ENCODE measurements at places on chromosomes 16 and 17.

GRCh38 chr17:6772016-6772415 lies 4.0 kb upstream of the FBXO39 start:
- no peak for DNase-seq

- DNase-seq = no peak
These were observed 398.8 kb downstream of the HS3ST3B1 start for GRCh38 chr17:14699574-14700185.

DNA sequence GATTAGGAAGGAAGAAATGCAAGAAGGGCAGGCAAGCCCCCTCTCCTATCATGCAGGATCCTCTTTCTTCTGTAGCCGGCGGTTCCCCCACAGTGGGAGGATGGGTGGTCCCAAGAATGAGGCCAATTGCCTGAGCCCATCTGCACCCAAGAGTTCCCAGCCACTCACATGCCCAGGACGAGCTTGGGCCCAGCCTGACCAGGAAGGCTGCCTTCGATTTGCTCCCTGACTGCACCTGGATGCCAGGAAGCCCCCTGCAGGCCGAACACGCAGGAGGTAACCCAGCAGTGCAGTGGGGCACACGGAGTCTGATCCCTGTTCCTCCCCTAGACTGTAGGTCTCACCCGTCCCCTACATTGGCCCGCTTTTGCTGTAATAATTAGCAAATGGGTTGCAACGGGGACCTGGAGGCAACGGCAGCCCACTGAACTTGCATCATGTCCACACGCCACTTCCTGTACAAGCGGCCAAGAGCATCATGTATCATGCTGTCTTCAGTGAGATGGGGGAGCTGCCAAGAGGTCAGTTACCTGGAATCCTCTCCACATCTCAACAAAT lies 67.5 kb downstream of the AMFR start:
- no peak for DNase-seq

DNA sequence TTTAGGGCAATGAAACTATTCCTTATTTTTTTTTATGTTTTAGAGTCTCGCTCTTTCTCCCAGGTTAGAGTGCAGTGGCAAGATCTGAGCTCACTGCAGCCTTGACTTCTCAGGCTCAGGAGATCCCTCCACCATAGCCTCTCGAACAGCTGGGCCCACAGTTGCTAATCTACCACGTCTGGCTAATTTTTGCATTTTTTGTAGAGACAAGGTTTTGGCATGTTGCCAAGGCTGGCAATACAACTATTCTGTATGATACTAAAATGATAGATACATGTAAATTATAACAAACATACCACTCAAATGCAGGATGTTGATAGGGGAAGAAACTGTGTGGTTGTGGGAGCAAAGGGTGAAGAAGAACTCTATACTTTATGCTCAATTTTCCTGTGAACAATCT lies 401.3 kb downstream of the ZFHX3 start:
- DNase-seq = no peak

GRCh38 chr16:64290461-64290860 lies 831.4 kb downstream of the CDH11 start:
- DNase-seq = no peak

DNA sequence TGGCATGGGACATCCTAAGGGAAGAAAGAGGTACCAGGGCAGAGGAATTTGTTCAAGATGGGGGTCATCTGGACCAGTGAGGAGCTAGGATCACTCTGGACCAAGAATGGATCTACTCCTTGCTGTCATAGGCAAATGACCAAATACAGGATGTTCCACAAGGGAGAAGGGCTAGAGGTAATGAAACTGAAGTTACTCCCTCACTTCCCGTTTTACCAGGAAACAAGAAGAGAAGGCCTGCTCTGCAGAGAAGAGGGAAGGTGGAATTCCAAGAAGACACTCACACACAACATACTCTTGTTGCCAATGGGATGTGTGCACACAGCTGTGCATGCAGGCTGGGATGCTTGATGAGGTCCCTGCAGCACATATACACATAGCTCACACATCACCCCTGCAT lies 38.6 kb downstream of the NEUROD2 start:
- DNase-seq = no peak

DNA sequence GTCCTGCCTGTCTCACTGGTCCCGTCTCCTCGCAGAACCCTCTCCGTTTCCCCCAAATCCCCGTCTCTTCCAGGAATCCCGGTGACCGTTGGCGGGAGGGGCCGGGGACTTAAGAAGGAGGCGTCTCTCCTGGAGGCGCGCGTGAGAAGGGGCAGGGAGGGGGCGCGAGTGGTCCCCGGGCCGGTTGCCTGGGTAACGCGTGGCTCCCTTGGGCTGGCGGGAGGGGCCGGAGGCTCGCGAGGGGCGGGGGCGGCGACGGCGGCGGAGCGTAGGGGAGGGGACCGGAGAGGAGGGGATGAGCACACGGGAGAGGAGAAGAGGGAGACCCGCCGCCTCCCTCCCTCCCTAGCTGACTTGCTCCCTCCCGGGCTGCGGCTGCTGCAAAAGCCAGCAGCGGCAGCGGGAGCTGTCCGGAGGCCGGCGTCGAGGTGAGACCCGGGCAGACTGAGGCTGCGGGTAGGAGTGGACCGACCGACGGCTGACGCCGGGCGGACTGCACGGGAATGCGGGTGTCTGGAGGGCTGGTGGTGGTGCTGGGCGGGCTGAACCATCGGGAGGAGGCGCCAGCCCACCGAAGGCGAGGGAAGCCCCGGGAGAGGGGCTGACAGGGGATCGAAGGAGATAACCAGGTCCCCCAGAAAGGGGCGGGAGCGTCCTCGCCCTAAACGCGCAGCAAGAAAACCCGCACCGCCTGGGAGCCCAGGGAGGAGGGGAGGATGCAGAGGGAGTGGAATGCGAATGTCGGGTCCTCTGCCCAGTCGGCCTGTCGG lies at the start of gene PRRT2:
Gene PRRT2 (plus strand): TSS at position 298 of the 770 bp plus-strand sequence. CDS start 862 bp downstream, outside the sequence.
- DNase-seq = no peak

- no peak for DNase-seq
These were observed 160.2 kb downstream of the RGS9 start for GRCh38 chr17:65297384-65297783.

GRCh38 chr16:671353-672131 lies 3.6 kb downstream of the RHOT2 start:
- no peak for DNase-seq

DNA sequence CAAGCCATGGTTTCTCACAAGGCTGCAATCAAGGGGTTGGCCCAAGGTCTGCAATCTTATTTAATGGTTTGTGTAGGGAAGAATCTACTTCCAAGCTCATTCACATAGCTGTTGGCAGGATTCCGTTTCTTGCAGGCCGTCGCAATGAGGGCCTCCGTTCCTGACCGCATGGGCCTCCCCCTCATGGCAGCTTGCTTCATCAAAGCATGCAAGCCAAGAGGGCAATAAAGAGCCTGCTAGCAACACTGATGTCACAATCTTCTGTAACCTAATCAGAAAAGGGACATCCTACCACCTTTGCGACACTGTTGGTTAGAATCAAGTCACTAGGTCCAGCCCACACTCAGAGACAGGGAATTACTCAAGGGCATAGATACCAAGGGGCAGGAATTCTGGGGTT lies 95.5 kb downstream of the CCT6B start:
- DNase-seq = no peak

DNA sequence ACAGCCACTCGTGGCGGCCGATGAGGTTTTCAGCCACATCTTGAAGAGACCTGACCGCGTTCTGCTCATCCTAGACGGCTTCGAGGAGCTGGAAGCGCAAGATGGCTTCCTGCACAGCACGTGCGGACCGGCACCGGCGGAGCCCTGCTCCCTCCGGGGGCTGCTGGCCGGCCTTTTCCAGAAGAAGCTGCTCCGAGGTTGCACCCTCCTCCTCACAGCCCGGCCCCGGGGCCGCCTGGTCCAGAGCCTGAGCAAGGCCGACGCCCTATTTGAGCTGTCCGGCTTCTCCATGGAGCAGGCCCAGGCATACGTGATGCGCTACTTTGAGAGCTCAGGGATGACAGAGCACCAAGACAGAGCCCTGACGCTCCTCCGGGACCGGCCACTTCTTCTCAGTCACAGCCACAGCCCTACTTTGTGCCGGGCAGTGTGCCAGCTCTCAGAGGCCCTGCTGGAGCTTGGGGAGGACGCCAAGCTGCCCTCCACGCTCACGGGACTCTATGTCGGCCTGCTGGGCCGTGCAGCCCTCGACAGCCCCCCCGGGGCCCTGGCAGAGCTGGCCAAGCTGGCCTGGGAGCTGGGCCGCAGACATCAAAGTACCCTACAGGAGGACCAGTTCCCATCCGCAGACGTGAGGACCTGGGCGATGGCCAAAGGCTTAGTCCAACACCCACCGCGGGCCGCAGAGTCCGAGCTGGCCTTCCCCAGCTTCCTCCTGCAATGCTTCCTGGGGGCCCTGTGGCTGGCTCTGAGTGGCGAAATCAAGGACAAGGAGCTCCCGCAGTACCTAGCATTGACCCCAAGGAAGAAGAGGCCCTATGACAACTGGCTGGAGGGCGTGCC lies 30.1 kb downstream of the CIITA start:
- DNase-seq = no peak

Data from activated naive CD4-positive, alpha-beta T cell (primary cell).